ENCODE measurements at places on chromosomes 7 and 10.
A peak's percentile ranks its signal among the peaks of the same experiment; 100 is the strongest.

GRCh38 chr7:138338361-138338760 lies 121.7 kb upstream of the TRIM24 start:
- DNase-seq = peak; percentile 11

DNA sequence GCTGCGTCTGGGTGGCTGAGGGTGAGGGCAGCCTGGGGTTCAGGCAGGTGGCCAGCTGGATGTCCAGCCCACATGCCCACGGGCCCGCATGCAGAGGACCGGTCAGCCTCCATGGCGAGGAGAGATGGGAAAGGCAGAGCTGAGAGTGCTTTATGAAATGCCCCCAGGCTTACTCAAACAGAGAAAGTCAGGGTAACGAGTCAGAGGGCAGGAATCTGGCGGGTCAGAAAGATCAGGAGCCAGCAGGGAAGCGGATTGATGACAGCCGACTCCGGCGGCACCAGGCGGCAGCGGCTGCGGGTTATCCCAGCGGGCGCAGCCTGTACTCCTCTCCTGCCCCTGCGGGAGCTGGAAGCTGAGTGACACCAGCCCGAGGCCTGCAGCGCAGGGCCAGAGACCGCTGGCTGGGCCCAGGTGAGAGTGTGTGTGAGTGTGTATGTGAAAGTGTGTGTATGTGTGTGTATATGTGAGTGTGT lies 13.4 kb downstream of the SLC13A4 start:
- DNase-seq = no peak

GRCh38 chr10:43238462-43238861 lies 28.4 kb downstream of the RASGEF1A start:
- DNase-seq = no peak

GRCh38 chr10:77486517-77486916 lies 151.1 kb downstream of the KCNMA1 start:
- no peak for DNase-seq

DNA sequence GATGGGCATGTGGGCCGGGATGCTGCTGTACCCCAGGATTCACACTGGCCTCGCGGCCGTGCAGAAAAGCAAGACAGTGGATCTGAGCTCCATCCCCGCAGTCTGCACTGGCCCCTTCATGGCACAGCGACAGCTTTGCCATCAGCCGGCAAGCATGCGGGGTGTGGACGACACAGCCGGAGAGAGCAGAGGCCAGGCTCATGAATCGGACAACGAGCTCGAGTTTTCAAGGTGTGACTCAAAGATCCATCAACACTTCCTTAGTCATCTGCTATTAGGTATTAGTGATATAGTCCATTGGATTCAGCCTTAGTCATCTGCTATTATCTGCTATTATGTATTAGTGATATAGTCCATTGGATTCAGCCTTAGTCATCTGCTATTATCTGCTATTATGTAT lies 254.7 kb downstream of the KLF6 start:
- DNase-seq = no peak

DNA sequence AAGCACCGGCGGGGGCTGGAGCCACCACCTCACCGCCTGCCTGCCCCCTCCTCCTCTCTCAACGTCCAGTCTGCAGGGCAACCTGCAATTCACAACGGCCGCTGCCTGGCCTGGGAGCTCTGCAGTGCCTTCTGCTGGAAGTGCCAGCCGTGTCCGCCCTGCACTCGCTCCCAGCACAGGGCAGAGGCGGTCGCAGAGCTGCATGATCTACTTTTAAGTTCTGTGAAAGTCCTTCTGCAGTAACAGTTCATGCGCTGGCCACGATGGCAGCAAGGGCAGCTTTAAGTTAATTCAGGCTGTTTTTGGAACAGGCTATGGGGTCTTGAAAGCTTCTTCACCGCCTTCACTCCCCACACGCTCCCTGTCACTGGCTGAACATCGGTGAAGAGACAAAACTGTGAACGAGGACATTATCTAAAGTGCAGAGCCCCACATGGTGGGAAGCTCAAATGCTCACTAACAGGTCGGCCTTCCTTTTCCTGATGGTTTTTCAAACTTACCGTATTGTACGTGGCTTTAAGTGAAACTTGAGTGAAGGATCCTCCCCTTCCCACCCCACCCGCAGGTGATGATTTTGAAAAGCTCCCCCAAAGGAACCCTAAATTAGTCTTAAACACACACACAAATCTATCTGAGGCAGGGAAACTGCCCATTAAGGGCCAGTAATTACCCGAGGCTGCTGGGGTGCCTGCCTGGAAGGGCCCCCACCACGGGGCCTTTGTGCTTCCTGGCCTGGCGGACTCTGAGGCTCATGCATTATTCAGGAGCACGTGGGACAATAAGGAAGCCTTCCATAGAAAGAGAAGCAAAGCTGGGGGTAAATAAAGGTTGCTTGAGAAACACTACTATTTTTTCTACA lies 504.3 kb downstream of the DNAJB6 start:
- DNase-seq = no peak

DNA sequence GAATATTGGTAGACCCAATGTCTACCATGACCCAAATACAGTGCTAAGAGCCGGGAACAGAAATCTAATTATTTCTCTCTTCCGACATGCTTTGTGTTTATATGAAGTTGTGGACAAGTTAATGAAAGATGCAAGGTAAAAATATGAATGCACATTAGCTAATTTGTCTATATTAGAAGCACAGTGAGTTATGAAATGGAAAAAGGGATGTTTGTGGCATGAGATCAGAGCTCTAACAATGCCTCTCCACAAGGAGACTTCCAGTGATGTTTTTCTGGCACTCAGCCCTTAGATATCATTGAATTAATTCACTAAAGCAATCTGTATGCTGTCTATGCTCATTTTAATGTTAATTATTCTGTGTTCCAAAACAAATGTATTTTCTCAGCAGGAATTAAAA lies 897.2 kb downstream of the CNTNAP2 start:
- no peak for DNase-seq

GRCh38 chr10:5311617-5312016 lies 53.1 kb upstream of the UCN3 start:
- DNase-seq = no peak

DNA sequence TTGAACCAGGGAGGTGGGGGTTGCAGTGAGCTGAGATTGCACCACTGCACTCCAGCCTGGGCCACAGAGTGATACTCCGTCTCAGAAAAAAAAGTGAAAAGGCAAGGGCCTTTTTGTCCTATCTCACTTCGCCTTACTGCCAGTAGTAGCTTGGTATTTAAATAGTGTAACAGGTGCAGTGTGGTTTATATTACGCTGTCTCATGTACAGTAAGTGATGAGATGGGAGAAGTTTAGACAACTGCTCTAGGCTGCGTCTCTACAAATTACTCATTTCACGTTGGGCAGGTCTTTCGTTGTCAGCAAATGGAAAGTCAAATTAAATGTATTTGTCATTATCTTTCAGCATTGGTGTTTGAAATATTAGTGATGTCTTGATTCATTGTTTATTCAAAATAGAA lies 15.5 kb upstream of the PFKFB3 start:
- no peak for DNase-seq

GRCh38 chr7:44145479-44145968 lies 4.4 kb upstream of the MYL7 start:
- DNase-seq = no peak

DNA sequence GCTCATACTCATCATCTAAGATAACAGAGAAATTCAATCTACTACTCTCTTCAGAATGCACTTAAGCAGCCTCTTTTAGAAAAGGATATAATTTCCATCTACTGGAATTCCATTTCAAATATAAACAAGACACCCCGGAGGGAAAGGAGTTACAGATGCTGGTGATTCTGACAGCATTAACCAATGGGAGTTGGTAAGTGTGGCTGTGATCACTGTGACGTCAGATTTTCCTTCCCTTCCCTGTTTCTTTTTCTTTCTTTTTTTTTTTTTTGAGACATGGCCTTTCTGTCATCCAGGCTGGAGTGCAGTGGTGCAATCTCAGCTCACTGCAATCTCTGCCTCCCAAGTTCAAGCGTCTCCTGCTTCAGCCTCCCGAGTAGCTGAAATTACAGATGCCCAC lies 106.6 kb downstream of the ACTR3B start:
- no peak for DNase-seq

DNA sequence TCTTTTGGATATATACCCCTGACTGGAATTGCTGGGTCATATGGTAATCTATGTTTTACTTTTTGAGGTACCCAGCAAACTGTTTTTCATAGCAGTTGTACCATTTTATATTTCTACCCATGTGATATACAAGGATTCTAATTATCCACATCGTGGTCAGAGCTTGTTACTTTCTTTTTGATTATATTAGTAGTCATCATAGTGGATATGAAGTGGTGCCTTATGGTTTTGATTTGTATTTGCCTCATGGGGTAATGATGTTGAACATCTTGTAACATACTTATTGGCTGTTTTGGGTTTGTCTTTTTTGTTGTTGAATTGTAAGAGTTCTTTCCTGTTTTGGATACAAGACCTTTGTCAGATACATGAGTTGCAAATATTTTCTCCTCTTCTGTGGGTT lies 51.7 kb downstream of the MAPK8 start:
- no peak for DNase-seq

DNA sequence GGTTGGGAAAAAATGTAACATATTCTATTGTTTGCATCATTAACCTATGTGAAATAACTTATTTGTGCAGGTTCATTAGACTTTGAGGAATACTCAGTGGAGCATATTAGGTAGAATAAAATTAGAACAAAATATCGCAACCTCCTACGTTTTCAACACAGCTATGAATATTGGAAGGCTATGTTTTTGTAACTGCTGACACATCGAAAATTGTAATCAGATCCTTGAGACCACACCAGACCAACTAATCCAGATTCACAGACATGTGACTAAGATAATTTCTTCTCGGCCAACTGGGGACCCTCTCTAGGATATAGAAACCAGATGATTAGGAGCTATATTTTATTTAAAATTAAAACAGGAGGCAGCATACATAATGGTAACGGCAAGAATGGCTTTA lies 77.5 kb upstream of the VWC2 start:
- no peak for DNase-seq

- no peak for DNase-seq
These were observed 349.3 kb downstream of the CXCL12 start for GRCh38 chr10:44035474-44036197.

- DNase-seq = no peak
These were observed 615.0 kb downstream of the SH2D4B start for GRCh38 chr10:81152656-81153055.

DNA sequence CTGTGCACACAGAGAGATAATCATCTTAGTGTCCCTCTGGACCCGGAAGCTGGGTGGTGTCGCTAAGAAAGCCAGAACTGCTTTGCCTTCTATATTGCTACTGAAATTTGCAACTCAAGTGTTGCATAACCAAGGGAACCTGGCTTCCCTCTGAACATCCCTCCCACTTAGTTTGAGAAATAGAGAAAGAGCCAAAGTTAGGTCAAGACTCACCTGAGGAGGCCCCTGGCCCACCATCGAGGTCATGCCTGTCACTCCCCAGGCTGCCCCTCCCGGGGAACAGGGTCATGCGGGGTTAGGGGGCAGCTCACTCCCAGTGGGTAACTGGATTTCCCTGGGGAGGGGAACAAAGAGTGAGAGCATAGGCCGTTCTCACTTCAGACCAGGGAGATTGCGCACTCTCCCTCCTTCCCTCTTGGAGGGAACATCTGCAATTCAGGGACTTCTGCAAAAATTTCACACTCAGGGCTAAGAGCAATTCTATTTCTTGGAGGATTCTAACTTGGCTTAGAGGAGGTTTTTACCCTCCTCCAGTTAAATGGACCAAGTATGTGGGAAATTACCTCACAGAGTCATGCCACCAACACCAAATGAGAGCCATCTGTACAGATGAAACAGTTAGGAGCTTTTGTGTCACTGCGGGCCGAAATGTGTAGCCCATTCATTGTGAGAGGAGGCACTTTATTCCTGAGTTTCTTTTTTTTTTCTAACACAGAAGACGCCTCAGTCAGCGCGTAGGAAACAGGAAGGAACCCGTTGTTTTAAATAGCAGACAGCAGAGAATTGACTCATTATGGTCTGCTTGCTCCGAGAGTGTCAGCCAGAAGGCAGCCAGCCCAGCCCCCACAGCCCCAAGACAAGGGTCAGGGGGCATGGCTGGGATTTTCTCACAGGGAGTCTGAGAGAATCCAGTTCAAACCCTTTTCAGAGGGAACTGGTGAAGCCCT lies 221.3 kb downstream of the ARHGAP12 start:
- no peak for DNase-seq

All from LNCaP clone FGC (cell line).